ENCODE measurements at places on chromosomes 6 and 20.

DNA sequence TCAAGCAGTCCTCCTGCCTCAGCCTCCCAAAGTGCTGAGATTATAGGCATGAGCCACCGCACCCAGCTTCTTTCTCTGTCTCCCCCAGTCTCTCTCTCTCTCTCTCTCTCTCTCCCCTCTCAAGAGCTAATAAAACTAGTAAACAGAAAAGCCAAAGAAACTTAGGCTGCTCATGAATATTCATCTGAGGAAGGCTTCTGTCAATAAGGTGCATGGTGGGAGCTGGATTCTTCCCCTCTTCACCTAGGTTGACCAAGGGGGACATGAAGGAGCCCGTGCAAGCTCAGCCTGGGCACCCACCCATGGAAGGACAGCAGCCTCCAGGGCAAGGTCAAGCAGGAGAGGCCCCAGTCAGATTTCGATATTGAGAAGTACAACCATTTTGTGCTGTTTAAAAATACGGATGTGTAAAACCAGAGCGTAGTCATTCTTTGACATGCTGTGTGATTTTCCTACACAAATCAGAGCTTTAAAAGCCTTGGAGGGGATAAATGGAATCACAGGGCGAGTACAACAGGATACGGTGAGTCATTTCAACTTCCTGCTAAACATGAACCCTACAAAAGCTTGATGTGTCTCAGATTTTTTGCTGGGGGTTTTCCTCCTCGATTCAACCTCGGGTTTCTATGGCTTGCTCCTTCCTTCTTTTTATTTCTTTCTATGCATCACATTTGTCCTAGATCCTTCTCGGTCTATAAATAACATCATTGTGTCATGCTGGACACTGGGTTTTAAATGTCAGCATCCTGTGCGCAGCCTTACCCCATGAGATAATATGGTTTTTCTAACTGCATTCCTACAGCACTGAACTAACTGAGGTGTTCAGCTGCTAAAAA is 368.9 kb upstream of the JARID2 start:
- no peak for DNase-seq

- no peak for DNase-seq
Observed at GRCh38 chr6:98967616-98968015, 19.9 kb upstream of the FBXL4 start.

DNA sequence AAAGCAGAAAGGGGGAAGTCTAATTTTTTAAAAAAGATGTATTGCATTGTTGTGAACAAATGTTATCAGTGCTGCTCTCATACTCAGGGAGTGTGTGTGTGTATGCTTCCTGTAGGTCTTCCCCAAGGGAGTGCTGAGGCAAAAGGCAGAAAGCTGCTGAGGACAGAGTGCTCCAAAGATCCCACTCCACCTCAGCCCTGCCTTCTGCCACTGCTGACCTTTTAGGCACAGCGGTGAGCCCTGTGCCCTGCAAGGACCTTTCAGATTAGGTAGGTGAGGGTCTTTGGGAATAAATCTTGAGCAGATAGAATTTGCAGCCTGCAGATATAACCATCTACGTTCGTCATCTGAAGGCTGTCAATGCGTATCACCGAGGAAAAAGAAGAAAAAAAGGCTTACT is 756.4 kb upstream of the MMS22L start:
- no peak for DNase-seq

DNA sequence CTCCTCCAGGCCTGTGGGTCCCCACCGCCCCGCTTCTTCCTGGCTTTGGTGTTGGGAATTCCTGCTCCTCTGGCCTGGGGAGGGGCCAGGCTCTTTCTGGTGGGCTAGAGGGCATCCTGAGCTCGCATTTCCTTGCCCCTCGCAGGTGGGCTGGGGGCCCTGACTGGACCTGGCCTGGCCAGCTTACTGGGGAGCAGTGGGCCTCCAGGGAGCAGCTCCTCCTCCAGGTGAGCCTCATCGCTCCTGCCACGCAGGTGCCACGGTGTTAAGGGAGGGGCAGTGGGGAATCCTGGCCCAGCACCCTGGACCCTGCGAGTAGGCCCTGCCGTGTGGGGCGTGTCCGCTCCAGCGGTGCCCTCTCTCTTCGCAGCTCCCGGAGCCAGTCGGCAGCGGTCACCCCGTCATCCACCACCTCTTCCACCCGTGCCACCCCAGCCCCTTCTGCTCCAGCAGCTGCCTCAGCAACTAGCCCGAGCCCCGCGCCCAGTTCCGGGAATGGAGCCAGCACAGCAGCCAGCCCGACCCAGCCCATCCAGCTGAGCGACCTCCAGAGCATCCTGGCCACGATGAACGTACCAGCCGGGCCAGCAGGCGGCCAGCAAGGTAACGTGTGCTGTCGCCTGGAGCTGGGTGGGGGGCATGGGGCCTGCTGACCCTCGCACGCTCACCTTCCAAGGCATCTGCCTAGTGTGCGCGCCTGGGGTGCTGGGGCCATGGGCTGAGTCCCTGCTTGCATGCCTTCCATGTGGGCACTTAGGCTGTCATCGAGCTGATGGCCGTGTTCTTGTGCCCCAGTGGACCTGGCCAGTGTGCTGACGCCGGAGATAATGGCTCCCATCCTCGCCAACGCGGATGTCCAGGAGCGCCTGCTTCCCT is 4.7 kb downstream of the ADRM1 start:
- no peak for DNase-seq

DNA sequence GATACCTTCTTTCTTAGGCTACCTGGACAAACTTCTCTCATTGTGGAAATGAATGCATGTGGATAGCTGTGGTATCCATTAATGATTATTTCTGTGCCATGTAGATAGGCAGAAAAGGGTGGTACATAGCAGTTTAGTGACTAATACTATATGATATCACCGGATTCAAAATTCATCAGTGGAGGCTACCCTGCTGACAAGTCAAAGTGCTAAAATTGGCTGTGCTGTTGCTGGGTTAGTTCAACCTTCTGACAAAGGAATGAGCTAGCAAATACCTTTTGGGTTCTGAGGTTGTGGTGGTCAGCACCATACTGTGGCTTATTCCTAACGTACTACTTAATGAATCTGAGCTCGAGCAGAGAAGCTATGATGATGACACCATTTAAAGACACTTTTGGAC is 109.1 kb downstream of the TFAP2B start:
- DNase-seq = no peak
